ENCODE measurements at places on chromosomes 6 and 20.

DNA sequence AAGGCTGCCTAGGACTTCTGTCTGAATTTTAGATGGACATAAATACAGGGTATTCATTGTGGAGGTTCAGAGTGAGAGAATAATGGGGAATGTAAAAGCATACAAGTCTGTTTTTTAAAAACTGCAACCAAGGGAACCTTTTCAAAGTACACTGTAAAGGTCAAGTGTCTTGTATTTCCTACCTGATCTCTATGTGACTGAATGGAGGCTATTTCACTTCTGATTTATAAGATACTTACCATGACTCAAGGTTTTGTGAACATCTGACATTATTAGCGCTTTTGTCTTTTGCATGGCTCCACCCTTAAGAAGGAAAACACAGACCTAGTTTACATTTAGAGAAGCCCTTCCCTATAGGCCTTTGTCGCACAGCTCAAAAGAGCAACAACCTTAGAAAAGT is 126.5 kb downstream of the ZFAND3 start:
- no peak for ATAC-seq

- ATAC-seq = no peak
These were observed 31.1 kb downstream of the PHACTR2 start for GRCh38 chr6:143708889-143709288.

- ATAC-seq = no peak
These were observed 258.6 kb downstream of the LAMA2 start for GRCh38 chr6:129141499-129141898.

- ATAC-seq = no peak
These were observed 14.9 kb downstream of the MTFR2 start for GRCh38 chr6:136235233-136235564.

GRCh38 chr20:53149148-53149889 is 177.2 kb downstream of the TSHZ2 start:
- no peak for ATAC-seq

DNA sequence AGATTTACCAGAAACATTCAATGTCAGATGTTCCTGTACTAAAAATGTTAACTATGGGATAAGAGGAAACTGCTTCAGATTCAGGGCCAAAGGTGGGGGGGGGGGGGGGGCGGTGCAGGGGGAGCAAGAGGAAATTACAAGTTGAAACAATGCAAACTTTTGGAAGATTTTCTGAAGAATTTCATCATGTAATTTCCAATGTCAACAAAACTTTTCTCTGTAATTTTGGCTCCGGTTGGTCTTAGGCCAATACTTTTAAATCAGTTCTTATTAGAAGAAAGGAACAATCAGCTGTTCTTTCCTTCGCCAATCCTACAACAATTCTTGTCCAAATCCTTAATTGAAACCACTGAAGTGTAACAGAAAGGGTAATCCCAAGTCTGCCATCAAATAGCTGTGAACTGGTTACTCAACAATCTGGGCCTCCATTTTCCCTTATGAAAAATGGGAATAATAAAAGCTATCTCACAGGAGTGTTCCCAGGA is 13.1 kb downstream of the UQCC1 start:
- ATAC-seq = no peak

- ATAC-seq = no peak
These were observed 526.5 kb downstream of the NKAIN2 start for GRCh38 chr6:124330197-124330596.

- no peak for ATAC-seq
These were observed 3.8 kb upstream of the SLC17A1 start for GRCh38 chr6:25835442-25836283.

DNA sequence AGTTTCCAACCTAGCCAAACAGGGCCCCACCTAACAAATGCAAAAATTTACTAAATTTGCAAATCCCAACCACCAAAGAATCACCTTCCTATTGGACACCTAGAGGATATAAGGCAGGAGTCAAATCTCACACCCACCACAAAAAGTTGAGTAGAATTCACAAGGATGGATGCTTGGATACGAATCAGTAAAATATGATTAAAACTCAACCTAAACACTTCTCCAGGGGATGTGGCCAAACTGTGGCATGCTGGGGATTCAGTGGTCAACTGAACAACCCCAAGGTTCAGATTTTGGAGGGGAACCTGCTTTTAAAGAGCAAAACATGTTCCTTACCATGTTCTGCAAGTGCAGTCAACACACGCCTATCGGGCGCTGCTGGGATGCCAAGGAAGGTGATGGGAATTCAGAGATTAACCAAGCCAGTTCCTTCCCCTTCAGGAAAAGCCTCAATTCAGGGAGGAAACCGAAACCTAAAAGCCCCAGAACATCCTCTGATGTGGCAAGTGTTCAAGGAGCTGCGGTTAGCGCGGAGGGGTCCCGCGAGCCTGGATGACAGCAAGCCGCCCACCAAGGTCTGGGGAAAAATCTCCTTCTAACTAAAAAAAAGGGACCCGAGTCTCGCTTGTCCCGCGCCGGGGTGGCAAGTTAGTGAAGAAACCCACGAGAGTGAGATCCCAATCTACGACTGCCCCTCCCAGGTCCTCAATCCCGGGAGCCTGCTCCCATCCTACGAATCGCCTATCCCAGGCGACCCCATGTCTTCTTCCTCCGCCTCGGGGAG is 902 bp downstream of the SAMHD1 start:
- peak; percentile 0 for ATAC-seq

GRCh38 chr6:453152-453551 is 61.6 kb downstream of the IRF4 start:
- no peak for ATAC-seq

GRCh38 chr6:137661601-137662000 is 167.4 kb upstream of the OLIG3 start:
- no peak for ATAC-seq

GRCh38 chr6:122452509-122452908 is 19.1 kb downstream of the SERINC1 start:
- ATAC-seq = no peak

GRCh38 chr6:168201799-168202198 is 117.8 kb downstream of the DACT2 start:
- ATAC-seq = no peak

- ATAC-seq = no peak
These were observed 5.4 kb downstream of the DUSP22 start for GRCh38 chr6:297571-298232.

- no peak for ATAC-seq
These were observed 23.4 kb downstream of the SIRPA start for GRCh38 chr20:1918491-1919165.
